Esophagus squamous epithelium (tissue), 5 donors: ENCODE measurements at places on chromosomes 7 and 10. TPM values are rescaled to one million over a fixed set of nuclear protein-coding genes. Genes with fewer than 3 reads are reported as not detected.

The UBTD1 gene
- 4.3 TPM for total RNA-seq

The TMEM26 gene
- total RNA-seq = 0.09 TPM

The ENTPD1 gene
- total RNA-seq = 7.7 TPM

The CNPY4 gene
- total RNA-seq = 1.2 TPM

The CFAP58 gene
- total RNA-seq = 0.13 TPM

The STAG3 gene
- 0.95 TPM for total RNA-seq

The FAM237B gene
- total RNA-seq = not detected

The HOXA9 gene
- total RNA-seq = 1.1 TPM

- no peak for DNase-seq
Observed at GRCh38 chr7:134289423-134289822, 27.3 kb downstream of the SLC35B4 start.

GRCh38 chr10:77127243-77127642 lies 510.4 kb downstream of the KCNMA1 start:
- no peak for DNase-seq

- DNase-seq = no peak
Observed at GRCh38 chr7:115471891-115472290, 550.0 kb downstream of the MDFIC start.

- no peak for DNase-seq
Observed at GRCh38 chr7:137018468-137018867, 150.0 kb downstream of the CHRM2 start.

DNA sequence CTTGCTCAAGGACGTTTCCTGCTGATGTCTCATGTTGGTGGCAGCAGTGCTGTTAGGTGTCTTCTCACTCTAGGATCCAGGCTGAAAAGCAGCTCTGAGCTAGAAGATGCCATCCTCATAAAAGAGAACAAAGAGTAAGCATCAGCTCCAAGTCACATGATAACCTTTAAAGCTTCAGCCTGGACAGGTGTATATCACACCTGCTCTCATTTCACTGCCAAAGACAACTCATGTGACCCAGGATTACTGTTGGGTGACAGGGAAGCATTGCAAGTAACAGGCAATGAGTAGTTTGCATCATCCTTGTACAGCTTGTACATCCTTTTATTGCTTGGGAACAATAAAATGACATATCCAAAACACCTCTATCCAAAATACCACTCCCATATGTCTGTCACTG lies 423.4 kb upstream of the DPP6 start:
- DNase-seq = no peak

DNA sequence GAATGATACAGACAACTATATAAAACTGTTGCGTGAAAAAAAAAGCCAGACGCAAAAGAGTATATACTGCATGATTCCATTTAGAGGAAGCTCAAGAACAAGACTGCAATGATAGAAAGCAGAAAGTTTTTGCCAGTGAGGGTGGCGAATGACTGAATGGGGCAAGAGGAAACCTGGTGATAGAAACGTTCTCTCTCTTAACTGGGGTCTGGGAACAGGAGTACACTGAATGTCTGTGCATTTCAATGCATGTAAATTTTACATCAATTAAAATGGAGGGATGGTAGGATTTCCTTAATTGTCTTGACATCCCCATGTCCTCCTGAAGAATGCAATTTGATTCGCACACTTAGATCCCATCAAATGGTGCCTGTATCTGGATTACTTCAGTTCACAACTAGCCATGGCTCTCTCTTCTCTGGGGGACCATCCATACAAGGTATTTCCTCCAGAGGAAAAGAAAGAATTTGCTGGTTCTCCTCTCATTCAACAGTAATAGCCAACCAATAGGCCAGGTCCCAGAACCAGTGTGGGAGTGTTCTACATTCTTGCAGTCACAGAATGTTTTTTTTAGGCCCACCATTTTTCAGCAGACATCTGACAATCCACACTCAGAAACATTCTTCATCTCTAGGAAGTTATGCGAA lies 221.0 kb upstream of the KLF14 start:
- DNase-seq = no peak

GRCh38 chr7:96800824-96801223 lies 91.2 kb upstream of the SEM1 start:
- DNase-seq = no peak

- no peak for DNase-seq
Observed at GRCh38 chr7:70634071-70634470, 497.9 kb upstream of the GALNT17 start.

DNA sequence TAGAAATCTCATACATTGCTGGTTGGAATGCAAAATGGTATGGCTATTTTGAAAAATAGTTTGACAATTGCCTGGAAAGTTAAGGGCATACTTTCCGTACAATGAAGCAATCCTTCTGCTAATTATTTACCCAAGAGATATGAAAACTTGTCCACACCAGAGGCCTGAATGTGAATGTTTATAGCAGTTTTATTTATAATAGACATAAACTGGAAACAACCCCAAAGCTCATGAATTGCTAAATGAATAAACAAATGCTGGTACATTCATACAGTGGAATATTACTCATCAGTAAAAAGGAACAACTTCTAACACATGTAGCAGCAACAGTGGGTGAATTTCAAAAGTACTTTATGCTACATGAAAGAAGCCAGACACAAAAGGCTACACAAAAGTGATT lies 42.7 kb downstream of the MMRN2 start:
- DNase-seq = no peak

- no peak for DNase-seq
Observed at GRCh38 chr10:128086003-128086863, 40.0 kb downstream of the MKI67 start.

GRCh38 chr7:106865130-106866041 lies at the start of gene PIK3CG:
Gene PIK3CG, plus strand, starts transcription at chr7:106865282. Its CDS starts 2,280 bp downstream, at chr7:106867562.
- DNase-seq = no peak

- no peak for DNase-seq
Observed at GRCh38 chr7:87028636-87029035, 30.8 kb downstream of the ELAPOR2 start.

DNA sequence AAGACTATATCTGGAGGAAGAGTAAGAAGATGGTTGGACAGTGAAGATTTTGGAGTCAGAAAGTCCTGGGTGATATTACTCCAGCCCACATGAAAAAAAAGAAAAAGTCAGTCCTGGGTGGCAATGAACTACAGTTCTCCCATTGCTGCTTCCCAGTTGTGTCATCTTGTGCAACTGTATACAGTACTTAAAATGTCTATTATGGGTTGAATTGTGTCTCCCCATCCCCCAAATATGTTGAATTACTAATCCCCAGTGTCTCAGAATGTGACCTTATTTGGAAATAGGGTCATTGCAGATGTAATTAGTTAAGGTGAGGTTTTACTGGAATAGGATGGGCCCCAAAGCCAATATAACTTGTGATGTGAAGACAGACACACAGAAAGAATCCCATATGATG lies 15.6 kb downstream of the SEC23IP start:
- DNase-seq = no peak

DNA sequence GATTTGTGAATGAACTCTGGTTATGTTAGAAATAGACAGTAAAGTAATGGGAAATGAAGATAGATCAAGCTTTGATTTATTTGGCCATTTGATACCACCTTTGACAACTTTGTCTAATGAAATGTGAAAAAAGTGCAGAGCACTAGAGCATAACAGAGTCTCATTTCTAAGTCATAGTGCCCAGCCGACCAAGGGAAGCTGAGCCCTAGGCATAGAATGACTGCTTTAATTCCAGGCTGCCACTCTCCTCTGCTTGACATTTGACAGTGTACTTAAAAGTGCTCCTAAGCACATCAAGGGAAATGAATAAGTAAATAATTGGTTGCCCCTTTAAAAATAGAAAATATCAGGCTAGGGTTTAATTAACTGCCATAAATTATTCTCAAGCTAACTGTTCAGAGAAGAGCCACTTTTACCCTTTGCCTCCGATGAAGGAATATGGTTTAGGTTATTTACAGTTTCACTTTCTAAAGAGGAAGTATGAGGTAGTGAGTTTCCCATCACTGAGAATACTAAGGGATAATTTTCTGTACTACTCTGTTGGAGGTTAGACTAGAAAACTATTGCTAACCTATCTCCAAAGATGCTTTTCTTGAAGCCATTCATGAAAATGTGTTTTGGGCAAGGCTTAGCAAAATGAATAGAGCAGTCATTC lies 591.6 kb downstream of the REEP3 start:
- no peak for DNase-seq

GRCh38 chr7:91880016-91880412 lies 488 bp downstream of the MTERF1 start:
- DNase-seq = no peak

DNA sequence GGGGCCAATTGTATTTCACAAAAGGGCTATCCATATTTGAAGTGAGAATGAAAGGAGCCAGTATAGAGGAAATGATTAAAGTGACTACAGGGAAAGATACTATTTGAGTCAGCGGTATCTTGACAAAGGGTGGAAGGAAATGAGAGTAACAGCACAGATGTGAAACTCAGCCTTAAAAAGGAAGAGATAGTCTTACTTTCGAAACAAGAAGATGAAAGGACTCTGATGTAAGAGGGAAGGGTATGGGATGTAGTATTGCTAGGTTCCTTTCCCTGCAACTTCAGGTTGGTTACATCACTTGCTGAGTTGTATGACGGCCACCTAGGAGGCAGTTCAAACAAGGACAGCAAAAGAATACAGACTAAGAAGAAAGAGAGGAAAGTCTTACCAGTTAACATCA lies 13.7 kb downstream of the CISD1 start:
- DNase-seq = no peak
